ENCODE measurements at places on chromosomes 6 and 20. TPM values are rescaled to one million over a fixed set of nuclear protein-coding genes. Genes with fewer than 3 reads are reported as not detected.

Gene MICB
- total RNA-seq, result 0.78 TPM

DNA sequence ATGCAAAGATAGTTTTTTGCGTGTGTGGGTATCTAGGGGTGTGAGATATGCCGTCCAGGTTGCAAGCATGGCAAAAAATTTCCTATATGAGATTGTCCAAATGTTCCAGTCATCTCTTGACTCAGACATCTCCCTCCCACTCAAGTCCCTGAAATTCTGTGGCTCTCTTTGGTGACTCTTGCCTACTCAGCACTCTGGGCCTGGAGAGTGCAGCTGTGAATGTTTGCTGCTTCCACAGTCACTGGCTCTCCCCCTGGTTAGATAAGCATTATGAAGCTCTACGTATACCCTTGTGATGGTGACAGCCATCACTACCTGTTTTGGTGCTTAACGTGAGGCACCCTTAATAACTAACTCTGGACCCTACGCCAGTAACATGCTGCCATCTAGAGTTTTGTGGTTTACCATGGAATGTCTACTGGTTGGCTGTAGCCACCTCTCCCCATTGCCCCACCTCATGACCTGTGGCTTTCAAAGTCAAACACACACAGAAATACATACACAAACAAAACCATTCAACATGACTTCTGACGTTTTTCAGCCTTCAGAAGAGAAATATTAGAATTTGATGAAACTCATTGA is 621.9 kb upstream of the CITED2 start:
- DNase-seq, result peak; percentile 18

DNA sequence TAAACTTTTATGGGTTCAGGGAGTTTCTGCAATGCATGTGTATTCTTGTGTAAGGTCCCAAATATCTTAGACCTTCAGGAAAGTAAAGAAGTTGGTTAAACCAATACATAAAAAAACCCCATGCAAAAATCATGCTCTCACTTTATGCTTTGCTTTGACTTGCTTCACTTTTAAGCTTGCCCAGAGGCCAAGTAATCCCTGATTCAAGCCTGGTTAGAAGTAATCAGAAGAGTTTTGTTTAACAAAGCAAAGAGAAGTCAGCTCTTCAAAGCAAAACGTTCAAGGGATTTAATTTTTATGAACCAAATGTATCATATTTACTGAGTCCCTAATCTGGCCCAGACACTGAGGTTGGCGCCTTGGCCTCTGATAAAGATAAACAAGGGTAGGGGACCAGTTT is 26.7 kb upstream of the FNDC1 start:
- no peak for DNase-seq

DNA sequence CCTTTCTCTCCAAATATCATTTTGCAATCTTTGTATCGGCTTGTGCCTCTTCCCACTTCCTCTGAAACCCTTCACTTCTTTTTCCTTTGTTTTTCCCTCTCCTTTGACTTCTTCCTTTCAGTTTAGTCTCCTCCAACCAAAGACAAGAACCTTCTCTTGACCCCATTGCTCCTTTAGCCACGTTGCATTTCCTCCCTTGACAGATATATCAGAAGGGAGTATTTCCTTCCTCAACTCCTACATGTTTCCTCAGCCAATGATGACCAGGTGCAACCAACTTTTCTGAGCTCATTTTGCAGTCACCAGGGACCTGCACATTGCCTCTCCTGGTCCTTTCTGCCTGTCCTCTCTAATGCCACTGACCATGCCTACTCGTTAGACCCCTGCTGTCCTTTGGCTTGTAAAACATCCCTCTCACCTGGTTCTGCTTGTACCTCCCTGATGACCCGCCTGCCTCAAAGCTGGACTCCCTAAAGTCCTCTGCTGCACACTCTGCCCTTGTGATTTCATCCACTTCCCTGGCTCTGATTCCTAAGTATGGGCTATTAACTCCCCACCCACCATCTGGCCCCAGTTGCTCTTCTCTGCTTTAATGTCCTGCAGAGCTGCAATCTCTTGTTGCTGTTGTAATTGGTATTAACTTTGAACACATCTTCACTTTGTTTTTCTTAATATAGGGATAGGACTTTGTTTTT is 27.4 kb downstream of the SLC22A16 start:
- no peak for DNase-seq

Gene SNPH
- 3.4 TPM for total RNA-seq

GRCh38 chr20:46089167-46089416 is 670 bp downstream of the NCOA5 start:
- no peak for DNase-seq

Gene PLA2G7
- 0.78 TPM for total RNA-seq

GRCh38 chr6:164911151-164911550 is 398.3 kb downstream of the C6orf118 start:
- DNase-seq, result no peak

- DNase-seq, result no peak
Observed at GRCh38 chr6:29961966-29962365, 19.6 kb downstream of the HLA-A start.

DNA sequence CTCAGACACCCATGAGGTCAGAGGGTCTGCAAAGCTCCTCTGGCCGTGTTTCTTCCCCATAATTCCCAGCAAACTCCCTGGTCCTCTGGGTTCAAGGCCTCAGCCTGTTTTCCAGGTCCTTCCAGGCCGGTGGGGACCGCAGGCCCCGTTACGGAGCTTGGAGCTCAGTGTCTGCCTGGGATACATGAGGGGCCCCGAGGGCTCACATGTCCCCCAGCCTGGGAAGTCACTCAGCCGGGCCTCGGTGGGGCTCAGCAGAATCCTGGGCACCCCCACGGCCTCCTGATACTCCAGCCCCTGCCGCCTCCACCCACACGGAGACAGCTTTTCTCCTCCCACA is 3.4 kb upstream of the SULF2 start:
- DNase-seq, result no peak

Gene SMIM13
- 5.6 TPM for total RNA-seq

All from body of pancreas (tissue), 4 donors.